ENCODE measurements at places on chromosomes 11 and 22.

DNA sequence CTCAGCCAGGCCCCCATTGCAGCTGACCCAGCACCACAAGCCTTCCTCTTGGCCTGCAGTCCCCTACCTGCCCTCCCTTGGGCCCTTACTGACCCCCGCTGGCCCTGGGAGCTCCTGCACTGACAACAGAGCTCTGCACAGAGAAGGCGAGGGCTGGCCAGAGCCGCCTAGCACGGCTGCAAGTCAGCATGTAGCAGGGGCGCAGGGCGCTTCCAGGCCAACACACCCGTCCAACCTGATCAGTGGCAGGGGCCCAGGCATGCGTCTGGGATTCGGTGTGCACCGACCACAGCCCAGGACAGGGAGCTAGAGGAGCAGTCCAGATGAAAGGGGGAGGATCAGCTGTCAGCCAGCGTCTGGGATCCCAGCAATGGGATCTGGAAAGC, 7.6 kb downstream of the WNT7B start:
- DNase-seq: no peak

DNA sequence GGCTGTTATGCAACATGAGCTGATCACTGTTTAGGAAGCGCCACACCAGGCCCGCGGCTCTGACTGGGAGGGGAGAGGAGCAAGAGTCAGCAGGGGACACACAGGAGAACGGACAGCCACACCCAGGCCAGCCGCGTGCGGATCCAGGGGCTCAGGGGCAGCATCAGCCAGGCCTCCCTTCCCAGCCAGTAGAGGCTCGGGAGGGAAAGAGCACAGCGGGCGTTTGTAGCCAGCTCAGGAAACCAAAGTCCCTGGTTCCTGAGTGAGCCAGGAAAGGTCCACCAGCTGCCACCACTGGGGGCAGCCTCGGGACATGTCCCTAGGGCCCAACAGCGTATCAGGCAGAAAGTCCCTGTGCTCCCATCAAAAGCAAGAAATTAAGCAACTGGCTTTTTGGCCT, 71.8 kb upstream of the PITPNB start:
- DNase-seq: no peak

DNA sequence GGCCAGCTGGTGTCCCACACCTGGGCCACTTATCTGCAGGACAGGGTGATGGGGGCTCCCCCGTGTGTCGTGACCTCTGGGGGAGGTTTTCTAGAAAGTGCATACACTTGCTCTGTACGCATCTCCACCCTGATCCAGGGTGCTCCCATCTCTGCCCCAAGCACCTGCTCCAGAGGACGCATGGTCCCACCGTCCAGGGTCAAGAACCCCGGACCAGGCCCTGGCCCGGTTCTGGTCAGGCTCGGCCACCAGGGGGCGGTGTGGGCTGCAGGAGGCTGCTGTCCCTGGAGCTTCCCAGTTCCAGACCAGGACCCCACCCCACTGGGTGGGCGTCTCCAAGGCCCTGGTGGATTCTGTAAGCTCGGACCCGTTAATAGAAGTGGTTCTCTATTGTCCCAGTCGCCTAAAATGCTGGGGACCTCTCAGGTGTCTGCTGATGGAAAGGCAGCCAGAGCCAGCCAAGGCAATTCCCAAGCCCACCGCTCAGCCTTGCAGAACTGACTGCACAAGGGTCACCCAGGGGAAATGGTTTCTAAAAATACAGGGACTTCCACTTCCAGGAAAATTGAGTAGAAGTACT, 34.7 kb upstream of the SEPTIN5 start:
- DNase-seq: peak; percentile 25

DNA sequence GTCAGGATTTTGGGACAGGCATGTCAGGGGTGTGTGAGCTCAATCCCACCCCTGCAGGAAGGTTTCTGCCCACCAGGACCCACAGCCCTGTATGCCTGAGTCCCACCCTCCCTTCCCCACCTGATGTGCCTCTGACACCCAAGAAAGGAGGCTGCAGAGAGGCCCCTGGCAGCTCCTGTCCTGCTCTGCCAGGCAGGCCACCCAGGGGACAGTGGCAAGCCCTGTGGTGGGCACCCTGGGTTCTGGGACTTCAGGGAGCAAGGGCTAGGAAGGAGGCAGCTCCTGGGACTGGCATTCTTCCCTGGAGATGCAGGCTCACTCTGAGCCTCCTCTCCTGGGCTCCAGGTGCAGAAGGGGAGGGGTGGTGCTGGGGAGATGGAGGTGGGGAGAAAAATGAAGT, 234.5 kb upstream of the B3GAT1 start:
- no peak for DNase-seq

GRCh38 chr11:111691176-111691575, 75.0 kb downstream of the PPP2R1B start:
- DNase-seq: no peak

GRCh38 chr22:49627217-49628181, 200.2 kb downstream of the BRD1 start:
- no peak for DNase-seq

GRCh38 chr22:27748751-27749191, 52.8 kb downstream of the MN1 start:
- no peak for DNase-seq

DNA sequence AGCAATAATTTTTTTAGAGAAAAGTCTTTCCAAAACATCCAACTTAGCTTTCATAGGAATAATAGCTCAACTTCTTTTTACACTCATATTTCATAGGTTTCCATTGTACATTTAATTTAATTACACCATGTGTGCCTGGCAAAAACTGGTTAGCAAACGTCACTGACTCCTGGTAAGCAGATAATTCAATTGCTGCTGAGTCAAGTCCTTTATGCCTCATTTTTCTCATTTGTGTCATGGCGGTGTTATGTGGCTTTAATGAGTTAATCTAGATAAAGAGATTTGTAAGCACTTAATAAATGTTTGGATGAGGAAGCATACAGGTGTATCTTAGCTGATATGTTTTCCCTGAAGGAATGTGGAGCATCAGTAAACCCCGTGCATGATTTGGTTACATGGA, 41.2 kb upstream of the PAK1 start:
- DNase-seq: no peak

- DNase-seq: no peak
Measured at GRCh38 chr11:44597358-44598012, 32.0 kb downstream of the CD82 start.
